ENCODE measurements at places on chromosomes 7 and 10.

GRCh38 chr7:142457146-142457703 is 199.4 kb upstream of the PRSS58 start:
- DNase-seq = no peak

DNA sequence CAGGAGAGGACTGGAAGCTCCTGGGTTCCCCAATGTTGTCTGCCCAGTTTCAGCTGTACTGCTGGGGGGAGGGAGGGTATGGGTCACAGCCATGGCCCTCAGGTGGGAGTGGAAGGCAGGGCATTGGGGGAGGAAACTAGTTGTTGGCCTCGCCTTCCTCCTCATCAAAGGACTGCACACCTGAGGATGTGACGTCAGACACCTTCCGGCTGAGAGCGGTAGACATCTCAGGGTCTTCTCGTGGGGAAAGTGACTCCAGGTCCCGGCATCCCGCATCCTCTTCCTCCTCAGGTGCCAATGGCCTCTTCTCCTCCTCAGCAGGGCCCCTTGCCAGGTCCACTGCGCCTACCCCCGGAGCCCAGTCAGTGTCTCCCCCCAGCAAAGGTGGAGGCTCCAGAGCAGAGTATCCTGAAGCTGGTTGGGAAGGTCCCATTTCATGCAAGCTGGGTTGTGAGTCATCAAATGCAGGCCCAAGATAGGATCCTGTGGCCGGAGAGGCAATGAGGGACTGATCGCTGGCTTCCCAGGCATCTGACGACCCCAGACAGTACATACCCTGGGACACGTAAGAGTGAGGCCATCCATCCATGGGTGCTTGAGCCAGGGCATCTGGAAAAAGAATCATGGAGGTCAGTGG is 6.0 kb downstream of the FAM131B start:
- no peak for DNase-seq

DNA sequence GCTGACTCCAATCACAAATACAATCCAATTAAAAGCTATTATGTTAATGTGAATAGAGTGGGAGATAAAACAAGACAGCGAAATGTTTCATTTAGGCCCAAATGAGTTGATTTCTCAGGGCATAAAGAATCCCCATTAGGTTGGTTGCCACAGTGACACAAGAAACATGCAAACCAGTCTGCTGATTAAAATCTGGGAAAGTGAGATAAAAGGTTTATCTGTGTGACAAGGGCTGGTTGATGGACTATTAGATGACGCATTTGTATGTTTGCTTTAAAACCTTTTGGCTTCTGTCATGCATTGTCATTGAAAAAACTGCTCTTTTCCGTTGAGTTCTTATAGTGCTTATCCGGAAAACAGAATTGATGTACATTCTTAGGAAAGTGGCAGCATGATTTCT is 658.2 kb downstream of the GATA3 start:
- DNase-seq = no peak

- DNase-seq = no peak
Observed at GRCh38 chr10:112797197-112797596, 152.8 kb upstream of the TCF7L2 start.

- no peak for DNase-seq
Observed at GRCh38 chr7:95893484-95893883, 121.1 kb downstream of the DYNC1I1 start.

DNA sequence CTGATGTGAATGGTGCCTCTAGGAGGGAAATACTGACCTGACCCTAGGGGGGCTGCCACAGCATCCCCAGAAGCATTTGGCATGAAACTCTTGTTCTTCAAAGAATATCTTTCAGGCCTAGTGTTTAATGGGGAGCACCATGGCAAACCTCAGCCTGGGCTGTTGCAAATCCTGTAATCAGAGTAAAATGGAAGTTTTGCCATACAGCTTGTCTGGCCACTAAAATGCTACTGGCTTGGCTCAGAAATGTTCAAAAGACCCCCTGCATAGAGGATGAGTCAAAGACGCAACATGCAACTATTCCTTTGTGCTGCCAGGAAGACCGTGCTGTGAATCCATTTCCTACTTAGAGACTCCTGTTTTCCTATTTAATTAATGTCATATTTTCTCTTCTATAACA is 26.7 kb downstream of the HECW1 start:
- no peak for DNase-seq

GRCh38 chr10:93245147-93245546 is 171.5 kb downstream of the CYP26A1 start:
- no peak for DNase-seq

- DNase-seq = no peak
Observed at GRCh38 chr7:40923626-40924025, 779.3 kb downstream of the INHBA start.

DNA sequence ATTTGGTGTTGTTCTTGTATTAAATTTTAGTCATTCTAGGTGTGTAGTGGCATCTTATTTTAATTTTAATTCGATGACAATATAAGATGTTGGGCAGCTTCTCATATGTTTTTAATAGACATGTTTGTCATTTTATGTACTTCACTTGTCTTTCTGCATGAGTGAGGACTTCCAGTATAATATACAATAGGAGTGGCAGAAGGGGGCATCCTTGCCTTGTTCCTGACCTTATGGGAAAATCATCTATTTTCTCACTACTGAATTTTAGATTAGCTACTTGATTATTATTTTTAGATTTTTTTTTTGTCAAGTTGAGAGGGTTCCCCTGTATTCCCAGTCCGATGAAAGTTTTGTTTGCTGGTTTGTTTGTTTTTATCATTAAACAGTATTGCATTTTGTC is 495.2 kb upstream of the GRM3 start:
- no peak for DNase-seq

GRCh38 chr10:86523348-86523747 is 1.8 kb upstream of the WAPL start:
- no peak for DNase-seq

GRCh38 chr10:70549962-70550458 is 52.5 kb downstream of the PRF1 start:
- peak; percentile 77 for DNase-seq

DNA sequence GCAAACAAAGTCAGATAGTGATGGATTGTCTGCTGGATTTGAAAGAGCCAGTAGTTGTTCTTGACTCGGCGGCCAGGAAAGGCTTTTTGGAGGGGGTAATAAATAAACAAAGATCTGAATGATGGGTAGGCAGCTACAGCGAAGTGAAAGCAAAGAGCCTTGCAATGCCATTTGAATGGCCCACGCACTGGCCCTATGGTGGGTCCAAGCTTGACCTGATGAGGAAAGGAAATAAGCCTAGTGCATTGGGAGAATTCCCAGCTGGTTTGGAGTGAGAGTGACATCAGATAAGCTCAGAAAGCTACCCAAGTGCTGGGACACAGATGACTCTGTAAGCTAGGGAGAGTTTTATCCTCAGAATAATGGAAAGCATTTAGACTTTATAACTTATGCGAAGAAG is 365.2 kb downstream of the PLXDC2 start:
- no peak for DNase-seq

DNA sequence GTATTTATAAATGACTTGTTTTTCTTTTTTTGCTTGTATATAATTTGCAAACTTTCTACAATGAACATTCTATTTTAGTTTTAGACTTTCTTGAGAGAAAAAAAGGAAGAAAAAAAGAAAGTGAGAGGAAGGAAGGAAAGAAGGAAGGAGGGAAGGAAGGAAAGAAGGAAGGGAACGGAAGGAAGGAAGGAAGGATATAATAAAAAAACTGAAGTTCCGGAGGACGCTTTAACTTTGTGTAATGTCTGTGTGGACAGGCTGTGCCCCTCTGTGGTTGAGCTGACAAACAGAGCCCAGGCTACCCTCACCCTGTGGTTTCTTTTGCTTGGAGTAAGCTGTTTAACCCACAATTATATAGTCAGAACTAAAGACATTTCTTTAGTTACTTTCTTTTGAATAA is 108.7 kb downstream of the SEMA3D start:
- DNase-seq = no peak

- no peak for DNase-seq
Observed at GRCh38 chr7:10838228-10838627, 135.4 kb upstream of the PHF14 start.

DNA sequence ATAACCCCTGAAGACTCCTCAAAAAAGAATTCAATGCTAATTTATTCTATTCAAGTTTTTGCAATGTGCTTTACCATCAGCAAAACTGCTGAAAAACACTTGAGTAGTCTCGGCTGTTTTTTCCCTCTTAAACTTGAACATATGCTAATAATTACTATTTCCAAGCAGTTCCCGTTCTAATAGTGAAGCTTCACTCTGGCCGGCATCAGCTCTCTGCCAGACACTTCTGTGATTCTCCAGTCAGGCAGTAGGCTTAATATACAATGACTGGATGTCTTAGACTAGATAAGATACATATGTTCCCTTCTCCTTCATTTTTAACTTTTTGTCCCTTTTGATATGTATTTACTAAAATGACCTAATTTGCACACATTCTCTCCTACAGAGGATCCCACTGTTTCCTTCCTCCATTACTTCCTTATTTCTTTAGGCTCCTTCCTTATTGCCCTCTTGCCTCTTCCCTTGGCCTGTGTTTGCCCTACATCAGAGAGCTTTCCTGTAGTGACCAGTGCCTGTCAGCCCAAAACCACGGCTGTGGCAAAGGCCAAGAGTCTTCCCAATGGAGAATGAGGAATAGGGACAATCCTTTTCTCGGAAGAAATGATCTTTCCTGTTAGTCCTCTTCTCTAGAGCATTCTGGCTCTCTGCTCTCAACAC is 23.5 kb downstream of the HEPACAM2 start:
- DNase-seq = no peak

- DNase-seq = peak; percentile 8
Observed at GRCh38 chr7:91264924-91265681, 870 bp downstream of the FZD1 start.

DNA sequence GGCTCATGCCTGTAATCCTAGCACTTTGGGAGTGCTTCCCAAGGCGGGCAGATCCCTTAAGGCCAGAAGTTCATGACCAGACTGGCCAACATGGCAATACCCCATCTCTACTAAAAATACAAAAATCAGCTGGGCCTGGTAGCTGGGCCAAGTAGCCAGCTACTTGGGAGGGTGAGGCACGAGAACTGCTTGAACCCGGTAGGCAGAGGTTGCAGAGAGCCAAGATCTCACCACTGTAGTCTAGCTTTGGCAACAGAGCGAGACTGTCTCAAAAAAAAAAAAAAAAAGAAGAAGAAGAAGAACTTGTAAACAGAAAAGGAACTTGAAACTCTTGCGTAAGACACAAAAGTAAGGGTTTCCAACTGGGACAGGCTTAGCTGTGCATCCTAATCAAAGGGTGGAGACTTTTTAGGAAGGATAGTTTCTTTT is 5.6 kb upstream of the IFIT2 start:
- no peak for DNase-seq

DNA sequence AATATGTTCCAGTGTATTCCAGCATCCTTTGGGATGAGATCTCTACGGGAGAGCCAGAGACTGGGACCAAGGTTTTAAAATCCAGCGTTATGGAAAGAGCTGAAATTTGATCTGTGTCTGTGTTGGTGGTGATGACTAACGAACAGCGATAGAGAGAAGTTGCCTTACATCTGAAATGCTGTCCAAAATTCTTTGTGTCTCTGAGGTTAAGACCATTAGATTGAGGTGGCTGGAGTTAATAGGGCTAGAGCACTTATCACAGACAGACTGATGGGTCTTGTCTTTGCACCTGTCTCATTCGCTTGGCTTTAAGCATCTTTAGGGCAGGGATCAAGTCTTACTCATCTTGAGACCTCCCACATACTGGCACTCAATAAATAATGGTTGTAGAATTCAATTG is 41.0 kb upstream of the RAPGEF5 start:
- DNase-seq = no peak
